Astrocyte (in vitro differentiated cells and primary cell): ENCODE measurements at places on chromosomes 5 and 9.

DNA sequence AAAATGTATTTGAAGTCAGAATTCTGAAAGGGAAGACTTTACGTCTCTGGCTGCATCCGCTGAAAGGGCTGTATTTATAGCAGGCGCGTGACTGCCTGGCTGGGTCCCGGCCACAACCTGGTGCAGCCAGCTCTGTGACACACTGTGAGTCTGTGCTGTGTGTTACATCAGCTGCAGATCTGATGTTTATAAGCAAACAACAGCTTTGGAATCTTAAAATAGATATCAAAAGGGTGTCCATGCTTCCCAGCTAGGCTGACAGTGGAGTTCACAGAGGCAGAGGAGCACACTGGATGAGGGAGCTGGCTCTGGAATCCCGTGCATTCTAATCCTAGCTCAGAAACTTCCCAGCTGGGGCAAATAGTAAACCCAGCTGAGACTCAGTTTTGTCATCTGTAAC is 433.4 kb upstream of the BRINP1 start:
- DNase-seq = no peak

- no peak for DNase-seq
Measured at GRCh38 chr9:112872019-112872418, 18.7 kb downstream of the SLC46A2 start.

DNA sequence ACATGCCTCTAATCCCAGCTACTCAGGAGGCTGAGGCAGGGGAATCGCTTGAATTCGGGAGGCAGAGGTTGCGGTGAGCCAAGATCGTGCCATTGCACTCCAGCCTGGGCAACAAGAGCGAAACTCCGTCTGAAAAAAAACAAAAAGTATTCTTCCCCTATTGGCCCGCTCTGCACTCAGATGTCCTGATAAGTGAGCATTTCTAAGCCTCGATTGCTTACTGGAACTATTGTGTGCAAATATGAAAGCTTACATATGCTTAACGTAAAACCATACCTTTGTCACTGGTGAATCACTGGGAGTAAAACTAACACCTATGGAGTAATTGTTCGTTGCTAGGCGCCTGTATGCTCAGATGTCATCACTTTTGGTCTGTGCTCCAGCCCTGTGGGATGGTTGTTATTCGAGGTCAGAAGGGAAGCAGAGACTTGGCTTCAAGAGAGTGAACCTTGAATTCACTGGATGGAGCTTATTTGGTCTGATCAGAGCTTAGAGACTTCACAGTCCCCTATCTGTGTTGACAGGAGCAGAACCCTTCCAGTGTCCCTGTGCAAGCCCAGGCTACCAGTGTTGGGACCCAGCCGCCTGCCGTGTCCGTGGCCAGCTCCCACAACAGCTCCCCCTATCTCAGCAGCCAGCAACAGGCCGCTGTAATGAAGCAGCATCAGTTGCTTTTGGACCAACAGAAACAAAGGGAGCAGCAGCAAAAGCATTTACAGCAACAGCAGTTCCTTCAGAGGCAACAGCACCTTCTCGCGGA is 25.3 kb upstream of the LTC4S start:
- no peak for DNase-seq

DNA sequence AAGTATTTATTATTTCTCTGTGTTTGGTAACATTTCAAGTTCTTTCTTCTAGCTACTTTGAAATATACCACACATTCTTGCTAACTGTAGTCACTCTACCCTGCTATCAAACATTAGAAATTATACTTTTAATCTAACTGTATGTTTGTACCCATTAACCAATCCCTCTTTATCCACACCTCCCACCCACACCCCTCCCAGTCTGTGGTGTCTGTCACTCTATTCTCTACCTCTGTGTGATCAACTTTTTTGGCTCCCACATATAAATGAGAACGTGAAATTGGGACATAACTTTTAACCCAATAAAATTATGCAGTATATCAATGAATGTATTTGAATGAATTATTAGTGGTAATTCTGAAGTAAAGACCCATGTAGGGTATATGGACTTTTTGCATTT is 79.7 kb downstream of the PBX3 start:
- no peak for DNase-seq

DNA sequence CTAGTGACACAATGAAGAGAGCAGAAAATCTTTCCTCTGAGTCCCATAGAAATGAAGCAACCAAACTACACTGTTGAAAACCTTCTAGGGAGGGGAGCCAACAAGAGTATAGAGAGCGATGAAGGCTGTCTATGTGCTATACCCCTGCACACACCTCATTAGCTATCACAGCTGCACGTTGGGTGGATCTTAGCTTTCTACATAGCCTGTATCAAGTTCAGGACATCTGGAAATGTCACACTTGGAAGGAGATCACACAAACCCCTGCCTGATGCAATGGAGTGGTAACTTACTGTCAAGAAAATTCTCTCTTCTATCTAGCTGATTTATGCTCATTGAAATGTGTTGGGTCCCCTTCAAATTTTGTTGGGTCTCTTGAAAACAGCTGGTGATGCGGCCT is 127.0 kb upstream of the NTRK2 start:
- no peak for DNase-seq

DNA sequence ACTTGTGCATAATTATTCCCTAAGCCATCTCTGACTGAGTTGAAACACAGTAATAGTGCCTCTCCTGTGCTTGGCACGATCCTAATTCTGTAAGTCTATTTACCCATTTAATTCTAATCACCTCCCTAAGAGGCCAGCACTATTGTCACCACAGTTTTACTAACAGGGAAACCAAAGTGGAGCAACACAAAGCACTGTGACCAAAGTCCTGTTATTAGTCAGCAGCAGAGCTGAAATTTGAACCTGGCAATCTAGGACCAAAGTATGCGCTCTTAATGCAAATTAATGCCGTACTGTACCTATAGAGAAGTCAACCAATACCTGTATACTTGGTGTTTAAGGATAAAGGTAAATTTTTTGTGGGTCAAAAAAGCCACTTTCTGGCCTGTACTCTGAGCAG is 77.1 kb upstream of the CNTLN start:
- no peak for DNase-seq

- peak; percentile 41 for DNase-seq
Measured at GRCh38 chr5:177478711-177479646, 5.5 kb upstream of the DBN1 start.

GRCh38 chr9:105693435-105694189 is 729 bp upstream of the TMEM38B start:
- no peak for DNase-seq

DNA sequence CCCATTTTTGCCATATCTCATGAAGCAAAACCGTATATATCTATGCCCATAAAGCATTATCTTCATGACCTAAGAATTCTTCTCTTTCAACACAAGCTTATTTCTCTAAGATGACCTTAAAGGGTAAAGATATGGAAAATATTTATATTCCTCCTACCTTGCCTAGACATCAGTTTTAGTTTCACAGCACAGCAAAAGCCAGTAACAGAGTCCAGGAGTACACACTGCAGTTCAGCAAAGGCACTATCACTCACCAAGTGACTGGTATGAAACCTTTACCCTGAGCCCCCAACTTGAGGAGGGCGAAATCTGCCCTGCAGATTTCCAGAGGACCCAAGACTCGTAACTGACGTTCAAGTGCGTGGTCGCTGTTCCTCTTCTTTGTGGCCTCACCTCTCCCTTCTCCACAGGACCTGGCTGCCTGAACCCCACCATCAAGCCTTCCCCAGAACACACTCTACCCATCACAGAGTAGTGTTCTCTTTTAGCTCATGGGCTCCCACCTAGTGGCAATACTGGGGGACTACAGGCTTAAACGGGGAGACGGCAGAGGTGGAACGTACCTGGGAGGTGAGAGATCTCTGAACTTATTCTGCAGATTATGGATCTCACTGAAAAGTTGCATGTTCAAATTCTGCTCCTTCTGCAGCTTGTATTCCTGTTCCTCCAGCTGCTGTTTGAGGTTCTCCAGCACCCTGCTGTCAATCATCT is 141.0 kb downstream of the CDK5RAP2 start:
- DNase-seq = no peak

GRCh38 chr5:535846-536698 is 11.8 kb upstream of the SLC9A3 start:
- no peak for DNase-seq

- DNase-seq = no peak
Measured at GRCh38 chr5:59847586-59847985, 45.9 kb downstream of the PDE4D start.

DNA sequence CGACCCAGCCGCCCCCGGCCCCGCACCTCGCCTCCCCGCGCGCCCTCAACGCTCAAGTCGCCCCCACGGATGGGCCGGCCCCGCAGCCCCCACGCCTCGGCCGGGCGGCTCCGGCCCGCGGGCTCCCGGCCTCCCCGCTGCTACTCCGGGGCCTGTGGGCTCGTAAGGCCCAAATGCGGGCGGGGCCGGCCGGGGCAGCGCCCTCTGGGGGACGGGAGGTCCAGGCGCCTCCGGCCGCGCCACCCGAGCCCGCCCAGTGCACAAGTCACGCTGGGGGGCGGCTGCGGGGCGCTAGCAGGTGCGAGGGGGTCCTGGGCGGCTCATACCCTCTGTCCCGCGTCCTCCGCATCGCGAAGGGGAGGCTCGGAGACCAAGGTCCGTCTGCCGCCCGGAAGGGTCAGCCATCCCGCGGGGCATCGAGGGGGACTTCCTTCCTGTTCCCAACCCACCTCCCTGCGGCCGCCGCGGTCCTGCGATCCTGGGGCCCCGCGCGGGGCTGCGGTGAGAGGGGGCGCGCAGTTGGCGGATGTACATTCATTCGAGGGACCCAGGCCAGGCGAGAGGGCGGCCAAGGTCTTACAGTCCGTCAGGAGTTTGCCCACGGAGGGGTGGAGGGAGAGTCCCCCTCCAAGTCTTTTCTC is at the start of gene CIZ1:
Gene CIZ1 (minus strand): TSS at position 167 of the 641 bp plus-strand sequence. CDS start 715 bp downstream, outside the sequence.
- DNase-seq = peak; percentile 63

DNA sequence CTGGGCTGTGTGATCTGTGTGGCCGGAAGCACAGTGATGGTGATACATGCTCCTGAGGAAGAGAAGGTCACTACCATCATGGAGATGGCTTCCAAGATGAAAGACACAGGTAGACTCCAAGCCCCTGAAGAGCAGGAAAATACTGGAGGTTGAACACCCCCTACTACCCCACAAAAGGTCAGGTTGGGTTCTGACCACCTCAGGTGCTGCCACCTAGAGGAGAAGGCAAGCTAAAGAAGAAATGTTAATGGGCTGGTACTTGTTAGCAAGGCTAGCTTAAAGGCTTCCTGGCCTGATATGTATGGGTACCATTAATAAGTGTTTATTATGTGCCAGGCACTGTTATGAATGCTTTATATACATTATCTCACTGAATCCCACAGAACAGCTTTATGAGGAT is 11.7 kb downstream of the NIPAL4 start:
- no peak for DNase-seq

- DNase-seq = no peak
Measured at GRCh38 chr5:38245307-38245706, 13.1 kb upstream of the EGFLAM start.

- no peak for DNase-seq
Measured at GRCh38 chr9:91530829-91531228, 107.2 kb upstream of the NFIL3 start.

DNA sequence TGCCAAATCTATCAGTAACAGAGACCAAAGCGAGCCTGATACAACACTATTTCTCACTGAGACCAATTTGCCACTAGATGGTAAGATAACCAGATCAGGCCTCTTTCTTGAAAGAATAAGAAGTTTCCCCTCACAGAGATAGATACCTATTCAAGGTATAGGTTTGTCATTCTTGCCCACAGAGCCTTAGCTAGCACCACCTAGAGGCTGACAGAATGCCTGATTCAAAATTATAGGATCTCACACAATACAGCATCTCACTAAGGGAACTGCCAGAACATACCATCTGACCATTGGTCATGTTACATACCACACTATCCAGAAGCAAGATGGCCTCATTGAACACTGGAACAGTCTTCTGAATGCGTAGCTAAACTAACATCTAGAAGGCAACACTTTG is 166.6 kb upstream of the HCN1 start:
- no peak for DNase-seq
